RWPE1 (cell line): ENCODE measurements at places on chromosomes 12 and 14.

- DNase-seq, result no peak
Observed at GRCh38 chr12:41289501-41289900, 101.4 kb downstream of the PDZRN4 start.

- no peak for DNase-seq
Observed at GRCh38 chr12:50050410-50051098, 6.8 kb upstream of the ASIC1 start.

- no peak for DNase-seq
Observed at GRCh38 chr12:90262251-90262650, 553.6 kb upstream of the ATP2B1 start.

DNA sequence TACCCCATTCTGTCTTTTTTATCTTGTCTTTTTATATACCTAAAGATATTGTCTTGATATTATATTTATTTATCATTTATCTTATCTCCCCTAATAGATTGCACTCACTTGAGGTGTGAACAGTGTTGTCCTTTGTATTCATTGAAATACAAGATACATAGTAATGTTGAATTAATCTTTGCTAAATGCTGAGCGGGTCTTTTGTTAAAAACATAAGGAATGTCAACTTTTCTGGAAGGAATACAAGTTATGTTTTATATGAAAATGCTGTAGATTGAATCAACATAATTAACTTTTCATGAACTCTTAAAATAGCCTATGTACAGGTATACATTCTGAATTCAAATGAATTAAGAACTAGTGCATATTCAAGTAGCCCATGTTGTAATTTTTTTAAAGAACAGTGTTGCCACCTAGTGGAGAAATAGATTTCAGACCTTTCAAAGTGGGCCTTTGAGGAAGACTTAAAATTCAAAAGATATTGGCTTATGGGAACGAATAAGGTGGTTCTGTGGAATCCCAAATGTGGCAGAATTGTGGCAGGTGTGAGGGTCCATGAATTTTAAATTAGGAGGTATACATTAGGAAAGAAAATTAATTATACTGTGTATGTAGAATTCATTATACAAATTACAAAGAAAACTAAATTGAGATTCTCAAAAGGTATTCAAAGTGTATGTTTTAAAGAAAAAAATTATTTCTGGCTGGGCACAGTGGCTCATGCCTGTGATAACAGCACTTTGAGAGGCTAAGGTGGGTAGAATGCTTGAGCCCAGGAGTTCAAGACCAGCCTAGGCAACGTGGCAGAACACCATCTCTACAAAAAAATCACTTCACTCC lies 19.1 kb downstream of the BBOF1 start:
- peak; percentile 50 for DNase-seq

DNA sequence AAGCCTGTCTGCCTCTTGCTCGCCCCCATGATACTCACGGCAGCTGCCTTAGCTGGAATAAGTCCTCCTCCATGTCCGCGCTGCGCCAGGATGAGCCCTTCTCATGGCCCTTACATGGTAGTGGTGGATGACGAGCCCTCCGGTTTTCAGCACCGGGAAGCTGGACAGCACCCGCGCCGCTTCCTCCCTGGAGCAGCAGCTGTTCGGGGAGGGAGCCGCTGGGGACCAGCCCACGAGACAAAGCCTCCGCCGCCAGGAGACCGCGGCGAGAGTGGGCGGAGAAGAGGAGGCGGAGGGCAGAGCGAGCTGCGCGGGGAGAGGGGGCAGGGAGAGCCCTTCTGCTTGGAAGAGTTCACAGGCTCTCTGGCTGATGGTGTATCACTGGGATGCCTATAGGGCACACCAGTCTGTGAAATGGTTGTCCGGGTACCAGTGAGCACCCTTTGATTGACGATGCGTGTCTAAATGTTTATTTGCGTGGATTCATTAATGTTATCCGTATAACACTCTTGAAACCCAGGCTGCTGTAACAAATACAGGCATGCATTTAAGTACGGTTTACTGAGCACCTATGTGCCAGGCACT lies at the start of gene SVOP:
TSS of gene SVOP (minus strand) at position 273 of the 585 bp plus-strand sequence. CDS start at position 73, 200 bp downstream.
- peak; percentile 74 for DNase-seq
